ENCODE measurements at places on chromosomes 4 and X.

DNA sequence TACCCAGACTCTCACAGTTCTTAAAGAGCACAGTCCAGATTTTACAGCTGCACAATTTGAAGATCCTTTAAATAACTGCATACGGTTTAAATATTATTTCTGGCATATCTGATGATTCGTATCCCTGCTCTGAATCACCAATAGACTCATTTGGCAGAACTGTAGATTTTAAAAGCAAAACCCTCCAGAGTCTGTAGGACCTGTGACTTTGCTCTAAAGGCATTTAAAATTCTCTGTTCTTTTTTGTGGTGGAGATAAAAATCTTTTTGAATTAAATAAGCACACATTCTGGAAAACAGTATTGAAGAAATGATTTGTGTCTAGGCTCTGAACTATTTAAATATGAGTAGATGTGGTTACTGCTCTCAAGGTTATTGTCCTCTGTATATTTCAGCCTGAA lies 246.2 kb upstream of the PITX2 start:
- no peak for DNase-seq

- DNase-seq = no peak
Observed at GRCh38 chr4:6441758-6442157, 30.7 kb downstream of the PPP2R2C start.

- DNase-seq = peak; percentile 52
Observed at GRCh38 chrX:103367502-103367901, 8.8 kb upstream of the BEX3 start.

GRCh38 chr4:41106081-41106480 lies 108.3 kb downstream of the APBB2 start:
- DNase-seq = no peak

GRCh38 chr4:141957416-141957815 lies 321.0 kb downstream of the IL15 start:
- DNase-seq = no peak

DNA sequence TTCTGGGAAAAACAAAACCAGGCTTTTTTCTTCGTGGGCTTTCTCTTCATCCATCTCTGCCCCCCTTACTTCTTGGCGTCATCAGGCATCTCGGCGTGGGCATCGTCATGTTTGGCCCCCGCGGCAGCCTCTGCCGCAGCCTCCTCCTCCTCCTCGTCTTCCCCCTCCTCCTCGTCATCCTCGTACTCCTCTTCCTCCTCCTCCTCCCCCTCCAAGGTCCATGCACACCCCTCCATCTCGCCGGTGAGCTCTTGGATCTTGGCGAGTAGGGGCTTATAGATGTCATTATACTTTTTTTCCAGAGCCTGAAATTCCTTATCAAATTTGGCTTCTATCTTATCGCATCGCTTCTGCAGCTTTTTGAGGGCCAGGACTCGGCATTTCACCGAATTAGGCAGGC lies 488 bp downstream of the NAP1L5 start:
- DNase-seq = no peak

GRCh38 chr4:169015186-169015623 lies 5.2 kb upstream of the CBR4 start:
- no peak for DNase-seq

- peak; percentile 63 for DNase-seq
Observed at GRCh38 chr4:85829276-85830051, 354.5 kb downstream of the ARHGAP24 start.

- DNase-seq = no peak
Observed at GRCh38 chr4:23390246-23390645, 499.6 kb downstream of the PPARGC1A start.

GRCh38 chrX:38268011-38268410 lies 47.3 kb upstream of the SRPX start:
- peak; percentile 39 for DNase-seq

DNA sequence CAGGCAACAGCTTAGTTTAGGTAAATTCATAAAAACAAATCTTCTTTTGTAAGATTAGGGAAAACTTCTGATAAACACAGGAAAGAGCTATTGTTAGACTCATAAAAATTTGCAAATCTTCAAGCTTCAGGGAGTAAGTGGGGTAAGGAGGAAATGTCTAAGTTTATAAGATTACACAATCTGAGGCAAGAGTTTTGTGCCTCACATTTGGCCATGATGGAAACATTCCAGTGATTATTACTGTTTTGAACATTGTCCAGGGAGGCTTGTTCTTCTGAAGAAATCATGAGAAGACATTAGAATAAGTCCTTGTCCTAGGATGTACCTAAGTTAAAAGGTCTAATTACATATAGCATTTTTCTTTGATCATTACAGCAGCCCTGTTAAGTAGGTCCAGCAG lies 72.8 kb downstream of the MAOB start:
- peak; percentile 18 for DNase-seq

All from choroid plexus epithelial cell (primary cell).